ENCODE measurements at places on chromosomes 6 and 20. TPM values are rescaled to one million over a fixed set of nuclear protein-coding genes. Genes with fewer than 3 reads are reported as not detected.

The DNAH8 gene
- polyA plus RNA-seq = 0.79 TPM

The PHACTR1 gene
- polyA plus RNA-seq = 12.5 TPM

The KIF25 gene
- polyA plus RNA-seq = 0.13 TPM

DNA sequence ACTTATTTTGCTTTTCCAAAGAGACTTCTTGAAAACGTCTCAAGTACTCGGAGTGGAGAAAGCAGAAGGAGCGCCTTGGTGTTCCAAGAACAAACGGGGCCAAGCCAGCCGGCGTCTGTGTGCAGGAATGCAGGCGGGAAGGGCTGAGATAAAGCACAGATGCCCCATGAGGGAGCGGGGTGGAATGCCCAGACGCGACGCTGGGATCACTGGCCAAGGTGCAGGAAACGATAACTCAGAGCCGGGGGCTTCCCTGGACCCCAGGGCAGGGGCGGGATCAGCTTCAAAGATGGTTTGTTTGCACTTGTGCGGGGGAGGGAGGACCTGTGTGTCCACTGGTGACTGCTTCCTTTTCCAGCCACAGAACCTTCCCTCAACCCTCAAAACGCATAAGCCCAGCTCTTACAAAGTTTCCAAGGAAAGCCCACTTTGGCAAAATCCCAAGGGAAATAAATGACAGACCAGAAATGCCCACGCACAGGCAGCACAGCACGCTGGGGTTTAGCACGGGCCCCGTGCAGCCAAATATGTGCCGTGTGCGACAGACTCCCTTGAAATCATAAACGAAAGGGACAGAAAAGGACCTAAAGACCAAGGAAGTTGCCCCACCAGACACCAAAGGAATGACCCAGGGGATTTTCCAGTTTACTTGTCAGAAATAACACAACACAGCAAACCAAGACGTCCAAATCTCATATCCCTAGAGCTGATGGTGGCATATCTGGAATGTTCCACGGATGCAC is 113.9 kb downstream of the NFATC2 start:
- DNase-seq = peak; percentile 49

- DNase-seq = no peak
Measured at GRCh38 chr6:163955096-163955495, 540.6 kb downstream of the QKI start.

DNA sequence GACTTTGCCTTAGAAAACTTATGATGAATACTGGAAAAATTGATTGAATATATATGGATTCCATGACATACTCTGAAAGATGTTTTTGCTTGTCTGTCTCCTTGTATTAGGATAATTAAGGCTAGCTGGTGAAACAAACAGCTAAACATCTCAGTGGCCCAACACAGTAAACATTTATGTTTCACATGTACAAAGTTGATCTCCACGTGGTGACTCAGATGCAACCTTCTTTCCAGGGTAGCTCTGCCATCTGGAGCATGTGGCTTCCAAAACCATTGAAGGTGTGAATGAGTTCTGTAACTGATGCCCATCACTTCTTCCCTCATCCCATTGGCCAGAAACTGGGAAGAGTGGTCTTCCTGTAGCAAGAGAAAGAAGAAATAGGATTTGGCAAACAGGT is 196.3 kb downstream of the TSHZ2 start:
- no peak for DNase-seq

DNA sequence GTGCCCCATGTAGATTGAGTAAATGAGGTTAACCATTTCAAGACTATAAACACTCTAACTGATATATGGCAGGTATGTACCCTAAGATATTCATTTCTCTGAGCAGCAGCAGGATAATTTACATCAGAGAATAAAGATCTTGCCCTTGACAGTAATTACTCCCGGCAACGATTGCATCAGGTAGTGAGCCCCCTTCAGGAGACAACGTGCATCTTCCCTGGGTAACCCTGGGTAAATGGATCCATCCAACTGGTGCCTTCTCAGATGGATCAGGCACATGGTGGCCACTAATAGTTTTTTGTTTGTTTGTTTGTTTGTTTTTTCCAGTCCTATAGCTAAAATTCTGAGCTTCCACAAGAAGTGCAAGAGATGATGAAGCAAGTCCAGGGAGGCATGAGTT is 469.4 kb upstream of the SLC35B3 start:
- DNase-seq = no peak

GRCh38 chr20:16808796-16809195 is 60.6 kb downstream of the OTOR start:
- DNase-seq = no peak

- no peak for DNase-seq
Measured at GRCh38 chr6:167567142-167568033, 242.5 kb downstream of the TTLL2 start.

DNA sequence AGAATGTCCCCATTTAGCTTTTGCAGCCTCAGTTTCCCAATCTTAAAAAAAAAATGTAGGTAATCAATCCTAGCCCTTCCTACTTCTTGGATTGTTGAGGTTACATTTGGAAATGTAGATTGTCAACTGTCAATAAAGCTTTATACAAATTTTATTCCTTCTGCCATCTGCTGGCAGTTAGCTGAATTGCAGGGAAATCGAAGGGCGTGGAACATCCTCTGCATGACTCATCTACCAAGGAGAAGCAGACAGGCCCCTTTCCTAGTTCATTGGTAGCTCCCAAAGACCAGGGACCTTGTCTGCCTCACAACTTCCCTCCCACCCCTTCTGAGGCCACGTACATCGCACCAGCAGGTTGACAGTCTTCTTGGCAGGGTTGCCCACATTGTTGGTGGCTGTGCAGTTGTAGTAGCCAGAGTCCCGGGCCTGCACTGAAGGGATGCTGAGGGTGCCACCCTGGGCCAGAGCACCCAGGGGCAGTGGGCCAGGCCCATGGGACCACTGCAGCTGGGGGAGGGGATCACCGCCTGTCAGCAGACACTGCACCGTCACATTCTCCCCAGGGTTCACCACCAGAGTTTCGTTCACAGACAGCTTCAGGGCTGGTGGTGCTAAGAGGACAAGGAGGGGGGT is 43.6 kb downstream of the MDGA1 start:
- no peak for DNase-seq

- peak; percentile 12 for DNase-seq
Measured at GRCh38 chr6:132623106-132623845, 799 bp downstream of the TAAR2 start.

DNA sequence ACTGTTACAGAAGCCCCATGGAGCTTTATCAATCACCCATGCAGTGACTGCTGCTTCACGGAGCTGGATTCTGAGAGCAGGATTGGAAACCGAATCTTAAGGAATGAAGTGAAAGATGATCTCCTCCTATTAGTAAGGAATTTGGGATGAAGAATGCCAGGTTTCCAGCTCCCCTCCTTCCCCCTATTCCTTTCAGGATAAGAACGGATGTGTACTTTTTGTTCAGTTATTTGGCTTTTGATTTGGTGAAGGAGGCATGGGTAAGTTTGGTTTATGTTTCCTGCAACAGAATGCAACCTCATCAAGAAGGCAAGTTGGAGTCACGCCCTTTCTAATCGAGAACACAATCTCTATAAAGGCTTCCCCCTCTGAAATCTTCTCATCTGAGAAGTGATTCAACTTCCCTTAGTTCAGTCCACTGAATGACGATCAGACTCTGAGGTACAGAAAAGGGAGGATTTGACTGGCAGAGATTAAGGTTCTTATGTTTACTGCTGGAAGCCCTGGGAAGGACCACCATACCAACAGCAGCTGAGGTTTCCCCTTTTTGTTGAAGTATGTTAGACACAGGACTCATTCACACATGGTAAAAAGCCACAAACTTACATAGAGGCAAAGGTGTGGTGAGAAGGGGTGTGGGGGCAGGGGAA is 5.5 kb downstream of the ELMO2 start:
- no peak for DNase-seq

The MAP7 gene
- 39.1 TPM for polyA plus RNA-seq

- DNase-seq = no peak
Measured at GRCh38 chr6:45741437-45742171, 274.1 kb downstream of the CLIC5 start.

The NKX2-4 gene
- polyA plus RNA-seq = not detected

The HRH3 gene
- 0.19 TPM for polyA plus RNA-seq

The IRF4 gene
- polyA plus RNA-seq = 0.36 TPM
